ENCODE measurements at places on chromosomes 5 and 9. TPM values are rescaled to one million over a fixed set of nuclear protein-coding genes. Genes with fewer than 3 reads are reported as not detected.

DNA sequence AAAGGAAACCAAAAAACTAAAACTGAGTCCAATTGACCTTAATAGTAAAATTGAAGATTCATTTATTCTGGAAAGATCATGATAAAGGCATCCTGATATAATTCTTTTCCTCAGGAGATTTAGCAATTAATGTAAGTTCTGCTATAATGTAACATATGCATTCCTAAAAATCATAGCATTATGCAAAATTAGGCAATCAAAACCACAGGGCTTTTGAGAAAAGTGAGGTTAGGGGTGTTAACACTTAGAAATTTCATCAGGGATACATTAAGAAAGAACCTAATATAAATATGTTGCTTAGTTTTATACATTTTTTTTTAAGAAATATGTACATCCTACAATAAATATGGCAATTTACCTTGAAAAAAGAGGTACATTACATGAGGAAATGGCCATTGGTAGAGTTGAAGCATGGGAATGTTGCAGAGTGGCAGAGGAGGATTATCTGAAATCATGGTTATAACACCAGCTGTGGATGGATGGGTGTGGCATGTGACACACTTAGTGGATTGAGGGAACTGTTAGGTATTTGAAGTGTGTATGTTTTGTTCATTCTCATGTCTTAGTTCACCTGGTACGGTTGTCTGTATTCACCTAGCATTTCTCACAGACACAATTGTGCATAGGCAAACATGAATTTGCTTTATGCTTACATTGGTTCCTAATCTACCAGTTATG is 51.1 kb downstream of the CCNH start:
- no peak for DNase-seq

- no peak for DNase-seq
Observed at GRCh38 chr9:117354244-117354847, 60.5 kb downstream of the ASTN2 start.

DNA sequence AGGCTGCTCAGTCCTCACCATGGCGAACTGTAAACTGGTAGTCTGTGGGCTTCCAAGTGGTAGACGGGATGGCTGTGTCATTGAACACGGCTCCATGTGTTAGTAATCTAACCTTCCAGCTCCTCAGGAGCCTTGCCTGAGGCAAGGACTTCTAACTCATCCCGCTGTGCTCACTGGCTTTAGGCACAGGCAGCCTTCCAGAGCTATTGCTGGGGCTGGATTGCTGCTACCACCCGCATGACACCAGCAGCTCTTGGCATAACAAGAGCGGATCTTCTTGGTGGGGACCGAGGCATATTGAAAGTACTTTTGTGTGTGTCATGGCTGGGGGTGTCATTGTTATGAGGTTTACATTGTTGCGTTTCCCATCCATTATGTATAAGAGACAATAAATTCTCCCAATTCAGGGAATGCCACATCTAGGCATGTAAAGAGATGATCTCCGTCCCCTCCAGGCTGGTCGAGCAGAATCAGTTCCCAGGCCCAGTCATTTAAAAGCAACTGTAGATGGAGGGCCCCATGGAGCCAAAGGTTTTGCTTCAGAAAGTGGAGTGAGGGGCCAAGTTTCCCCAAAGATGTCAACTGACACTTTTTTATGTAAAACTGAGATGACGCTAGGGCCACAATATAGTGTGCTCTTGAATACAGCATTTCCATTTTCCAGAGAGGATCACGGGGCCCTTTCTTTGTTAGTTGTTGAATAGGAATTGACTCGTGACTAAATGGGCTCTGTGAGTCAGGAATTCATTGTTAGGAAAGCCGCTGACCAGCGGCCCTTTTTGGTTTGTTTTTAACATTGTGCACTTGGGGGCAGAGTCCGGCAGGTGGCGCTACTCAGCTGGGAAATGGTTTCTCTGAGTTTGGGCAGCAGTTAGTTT is 759.5 kb downstream of the TAF11L14 start:
- peak; percentile 6 for DNase-seq

GRCh38 chr9:79976257-79977073 is 404.7 kb downstream of the TLE4 start:
- DNase-seq: no peak

- DNase-seq: no peak
Observed at GRCh38 chr5:87390075-87390474, 22.7 kb downstream of the CCNH start.

DNA sequence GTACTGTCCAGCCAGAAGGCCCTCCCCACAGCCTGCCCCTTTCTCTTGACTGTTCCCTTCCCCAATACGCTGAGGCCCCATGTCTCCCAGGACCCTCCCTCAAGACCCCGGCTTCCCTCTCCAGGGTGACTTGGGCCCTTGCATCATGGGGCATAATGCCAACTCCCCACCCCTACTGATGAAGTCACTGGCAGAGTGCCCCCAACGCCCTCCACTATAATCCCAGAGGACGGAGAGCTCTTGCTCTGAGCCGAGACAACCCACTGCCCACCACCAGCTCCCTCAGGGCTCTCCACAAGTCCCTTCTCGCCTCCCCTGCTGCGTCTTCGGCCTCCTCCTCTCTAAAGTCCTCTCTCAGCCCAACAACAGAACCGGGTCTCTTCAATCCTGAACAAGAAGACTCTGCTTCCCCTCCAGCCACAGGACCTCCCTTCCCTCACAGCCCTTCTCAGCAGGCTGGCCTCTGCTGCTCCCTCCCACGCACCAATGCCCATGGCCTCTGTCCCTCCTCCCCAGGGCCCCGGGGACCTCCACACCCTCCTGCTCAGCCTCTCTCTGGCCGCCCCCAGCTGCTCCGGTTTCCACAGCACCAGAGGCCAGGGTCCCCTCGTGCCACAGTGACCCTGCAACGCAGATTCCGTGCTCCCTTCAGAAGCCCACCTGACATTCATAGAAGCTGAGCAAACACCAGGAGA is 47.6 kb downstream of the ADAMTS2 start:
- no peak for DNase-seq

DNA sequence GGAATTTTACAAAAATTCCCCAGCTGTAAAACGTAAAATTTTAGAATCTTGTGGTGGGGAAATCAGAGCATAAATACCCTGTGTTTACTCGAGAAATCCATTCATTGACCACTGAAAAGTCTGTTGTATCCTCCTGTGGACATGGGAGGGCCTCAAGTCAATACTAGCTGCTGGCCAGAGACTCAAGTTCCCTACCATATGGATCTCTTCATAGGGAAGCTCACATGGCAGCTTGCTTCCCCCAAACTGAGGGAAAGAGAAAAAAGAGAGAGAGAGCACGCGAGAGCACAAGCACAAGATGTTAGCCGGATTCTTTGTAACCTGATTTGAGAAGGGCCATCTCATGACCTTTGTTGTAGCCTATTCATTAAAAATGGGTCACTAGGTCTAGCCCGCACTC is 591.9 kb downstream of the LRRC70 start:
- no peak for DNase-seq

Gene CDC20B
- 0.16 TPM for total RNA-seq

Gene BTNL8
- total RNA-seq: not detected

Gene ARSI
- total RNA-seq: not detected

Gene GAS1
- total RNA-seq: 0.41 TPM

Gene LMX1B
- not detected for total RNA-seq

Gene FYB1
- total RNA-seq: 33.4 TPM
